ENCODE measurements at places on chromosomes 2 and 18.

DNA sequence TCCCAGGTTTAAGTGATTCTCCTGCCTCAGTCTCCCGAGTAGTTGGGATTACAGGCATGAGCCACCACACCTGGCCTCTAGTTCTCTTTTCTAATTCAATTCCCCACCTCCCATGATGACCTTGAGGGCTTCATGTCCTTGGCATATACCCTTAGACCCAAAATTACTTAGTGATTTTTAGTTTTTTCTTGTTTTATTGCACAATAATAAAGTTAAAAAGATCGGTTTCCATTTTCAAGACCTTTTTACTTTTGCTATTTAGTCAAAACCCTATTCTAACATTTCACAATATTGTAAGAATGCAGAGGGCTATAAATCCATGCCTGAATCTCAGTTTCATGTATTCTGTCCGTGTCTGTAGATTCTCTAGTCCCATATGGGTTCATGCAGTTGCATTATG is 354.6 kb upstream of the FANCL start:
- DNase-seq, result no peak

- DNase-seq, result no peak
These were observed 172.9 kb downstream of the LRP1B start for GRCh38 chr2:141957827-141958450.

GRCh38 chr2:54432251-54433015 is 23.7 kb upstream of the SPTBN1 start:
- DNase-seq, result no peak

DNA sequence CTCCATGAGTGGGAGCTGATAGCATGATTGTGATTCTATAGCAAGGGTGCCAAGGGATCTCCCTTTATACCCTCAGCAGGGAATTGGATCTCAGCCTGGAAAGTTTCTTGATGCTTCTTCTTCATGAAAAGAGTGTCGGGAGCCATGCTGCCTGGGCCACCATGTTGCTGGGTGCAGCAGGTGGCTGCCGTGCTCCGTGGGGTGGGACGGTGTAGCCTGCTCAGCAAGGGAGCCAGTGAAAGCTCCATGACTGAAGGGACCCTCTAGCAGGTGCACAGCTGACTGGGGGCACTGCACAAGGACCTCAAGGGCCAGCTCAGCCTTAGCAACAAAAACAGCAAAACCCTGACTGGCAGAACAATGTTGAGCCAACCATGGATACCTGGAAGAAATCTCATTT is 368.9 kb upstream of the HS6ST1 start:
- DNase-seq, result no peak

DNA sequence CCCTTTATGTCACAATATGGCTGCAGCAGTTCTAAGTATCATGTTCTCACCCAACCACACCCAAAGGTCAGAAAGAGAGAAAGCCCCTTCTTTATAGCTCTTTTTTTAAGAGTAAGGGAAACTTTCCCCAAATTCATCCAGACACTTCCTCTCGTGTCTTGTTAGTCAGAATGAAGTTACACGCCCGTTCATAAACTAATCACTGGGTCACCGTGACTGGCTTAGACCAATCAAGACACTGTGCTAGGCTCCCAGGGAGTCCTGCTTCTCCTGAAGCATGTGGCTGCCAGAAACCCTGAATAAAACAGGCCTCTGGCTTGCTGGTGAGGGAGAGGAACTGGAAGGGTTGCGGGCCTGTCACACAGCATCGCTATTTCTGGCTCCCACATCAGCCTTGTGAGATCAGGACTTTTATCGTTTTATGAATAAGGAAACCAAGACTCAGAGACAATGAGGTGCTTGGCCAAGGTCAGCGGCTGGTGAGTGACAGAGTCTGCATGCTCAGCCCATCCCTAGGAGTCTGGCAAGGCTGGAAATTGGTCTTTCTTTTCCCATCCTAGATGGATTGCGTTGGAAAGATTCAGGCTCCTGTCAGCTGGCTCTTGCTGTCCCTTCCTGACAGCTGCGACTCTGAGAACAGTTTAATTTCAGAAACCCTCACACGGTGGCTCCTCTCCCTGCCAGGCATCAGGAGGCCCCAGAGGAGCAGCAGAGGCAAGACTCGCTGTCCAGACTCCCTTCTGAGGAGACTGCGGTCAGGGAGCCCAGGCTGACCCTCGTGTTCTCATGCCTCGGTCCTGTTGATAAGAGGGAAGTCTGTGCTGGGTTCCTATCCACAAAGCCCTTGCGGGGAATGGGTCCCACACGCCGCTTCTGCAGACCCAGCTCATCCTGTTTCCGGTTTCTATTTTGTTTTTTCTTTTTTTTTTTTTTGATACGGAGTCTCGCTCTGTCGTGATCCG is 104.5 kb upstream of the TAF1B start:
- no peak for DNase-seq

GRCh38 chr2:48034295-48034694 is 128.0 kb upstream of the FBXO11 start:
- no peak for DNase-seq

- DNase-seq, result no peak
These were observed 13.2 kb downstream of the ITM2C start for GRCh38 chr2:230877759-230878598.
